T-helper 22 cell (primary cell): ENCODE measurements at places on chromosomes 16 and 17.
A peak's percentile ranks its signal among the peaks of the same experiment; 100 is the strongest.

DNA sequence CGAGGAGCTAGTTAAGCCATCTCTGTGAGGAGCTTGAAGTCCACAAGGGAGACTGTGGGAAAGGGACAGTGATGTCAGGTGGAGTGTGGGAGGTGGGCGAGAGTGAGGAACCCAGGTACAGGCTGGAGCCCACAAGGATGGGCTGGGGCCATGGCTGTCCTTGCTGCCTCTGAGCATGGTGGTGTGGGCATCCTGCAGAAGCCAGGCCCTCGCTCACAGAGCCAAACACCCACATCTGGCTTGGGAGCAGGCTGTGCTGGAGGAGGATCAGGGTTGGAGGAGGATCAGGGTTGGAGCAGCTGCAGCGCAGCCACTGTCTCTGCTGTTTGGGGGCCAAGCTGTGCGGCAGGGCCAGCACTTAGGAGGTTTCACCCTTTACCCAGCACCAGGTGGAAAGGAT is 58.2 kb upstream of the ENPP7 start:
- DNase-seq = no peak

DNA sequence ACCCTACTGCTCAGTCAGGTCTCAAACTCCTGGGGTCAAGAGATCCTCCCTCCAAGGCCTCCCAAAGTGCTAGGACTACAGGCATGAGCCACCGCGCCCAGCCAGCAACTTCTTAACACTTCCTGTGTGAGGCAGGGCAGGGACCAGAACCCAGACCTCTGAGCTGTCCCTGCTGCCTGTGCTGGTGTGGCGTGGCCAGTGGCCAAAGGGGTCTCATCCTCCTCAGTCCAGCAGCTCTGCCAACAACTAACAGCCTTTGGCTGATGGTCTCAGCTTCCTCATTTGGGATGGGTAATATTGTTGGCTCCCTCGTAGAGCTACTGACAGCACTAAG is 1.4 kb upstream of the LLGL1 start:
- DNase-seq = no peak

- no peak for DNase-seq
Observed at GRCh38 chr16:50989047-50989446, 162.0 kb downstream of the SALL1 start.

- no peak for DNase-seq
Observed at GRCh38 chr16:3022684-3023414, 893 bp downstream of the HCFC1R1 start.

GRCh38 chr17:4318186-4318585 is 48.3 kb downstream of the UBE2G1 start:
- DNase-seq = no peak

- DNase-seq = no peak
Observed at GRCh38 chr16:49442805-49443204, 69.2 kb downstream of the C16orf78 start.

GRCh38 chr16:86379505-86379846 is 130.9 kb upstream of the FOXF1 start:
- DNase-seq = no peak

DNA sequence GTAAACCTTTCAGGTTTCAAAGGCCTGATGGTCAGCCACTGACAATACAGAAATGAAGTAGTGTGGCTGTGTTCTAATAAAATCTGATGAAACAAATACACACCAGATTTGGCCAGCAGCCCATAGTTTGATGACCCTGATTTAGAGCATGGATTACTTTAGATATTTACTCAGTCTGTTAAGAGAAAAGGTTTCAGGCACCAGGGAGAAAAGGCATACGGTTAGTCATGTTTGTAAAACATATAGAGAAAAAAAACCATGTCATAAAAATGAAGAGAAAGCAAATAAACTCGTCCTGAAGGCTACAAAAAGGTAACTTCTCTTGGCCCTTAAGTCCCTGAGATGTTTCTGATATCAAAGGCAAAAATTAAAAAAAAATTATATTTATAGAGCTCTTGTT is 112.1 kb downstream of the ADAMTS18 start:
- DNase-seq = no peak

GRCh38 chr17:72150632-72151460 is 30.0 kb downstream of the SOX9 start:
- no peak for DNase-seq

DNA sequence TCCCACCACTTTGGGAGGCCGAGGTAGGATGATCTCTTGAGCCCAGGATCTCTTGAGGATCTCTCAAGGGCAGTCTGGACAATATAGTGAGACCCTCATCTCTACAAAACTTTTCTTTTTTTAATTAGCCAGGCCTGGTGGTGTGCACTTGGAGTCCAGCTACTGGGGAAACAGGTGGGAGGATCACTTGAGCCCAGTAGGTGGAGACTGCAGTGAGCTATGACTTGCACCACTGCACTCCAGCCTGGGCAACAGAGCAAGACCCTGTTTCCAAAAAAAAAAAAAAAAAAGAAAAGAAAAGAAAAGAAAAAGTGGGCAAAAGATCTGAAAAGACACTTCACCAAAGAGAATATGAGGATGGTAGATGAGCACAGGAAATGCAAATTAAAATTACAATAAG is 15.0 kb downstream of the RAB40B start:
- no peak for DNase-seq

DNA sequence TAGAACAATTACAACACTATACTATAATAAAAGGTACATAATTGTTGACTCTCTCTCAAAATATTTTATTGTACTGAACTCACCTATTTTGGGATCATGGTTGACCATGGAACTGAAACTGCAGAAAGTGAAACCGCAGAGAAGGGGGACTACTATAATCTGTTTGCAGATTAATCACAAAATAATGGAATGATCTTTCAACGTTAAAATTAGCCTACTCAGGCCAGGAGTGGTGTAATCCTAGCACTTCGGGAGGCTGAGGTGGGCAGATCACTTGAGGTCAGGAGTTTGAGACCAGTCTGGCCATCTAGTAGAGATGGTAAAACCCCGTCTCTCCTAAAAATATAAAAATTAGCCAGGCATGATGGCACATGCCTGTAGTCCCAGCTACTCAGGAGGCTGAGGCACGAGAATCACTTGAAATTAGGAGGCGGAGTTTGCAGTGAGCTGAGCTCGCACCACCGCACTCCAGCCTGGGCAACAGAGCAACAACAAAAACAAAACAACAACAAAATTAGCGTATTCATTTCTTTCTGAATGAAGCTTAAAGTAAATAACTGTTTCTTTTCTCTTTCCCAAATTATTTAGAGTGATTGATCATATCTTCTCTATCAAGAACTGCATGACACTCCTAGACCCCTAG is 45.6 kb downstream of the IKZF3 start:
- peak; percentile 29 for DNase-seq

- no peak for DNase-seq
Observed at GRCh38 chr16:66188917-66189725, 177.4 kb upstream of the CDH5 start.

DNA sequence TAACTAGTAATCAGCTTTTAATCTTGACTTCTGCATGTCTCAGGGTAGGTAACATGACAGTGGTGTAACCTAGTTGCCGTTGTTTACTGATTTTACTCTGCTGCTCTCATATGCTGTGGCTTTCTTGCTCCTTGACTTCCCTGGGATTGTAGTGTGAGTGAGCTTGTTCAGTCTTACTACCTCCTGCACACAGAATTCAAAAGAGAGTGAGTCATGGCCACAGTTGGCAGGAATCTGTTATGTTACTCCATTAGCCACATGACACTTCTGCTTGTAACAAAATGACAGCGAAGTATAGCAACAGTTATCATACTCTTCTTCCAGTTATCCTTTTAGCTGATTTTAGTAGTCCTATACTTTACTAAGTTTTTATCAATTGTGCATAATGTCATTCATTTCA is 18.8 kb downstream of the TNRC6A start:
- no peak for DNase-seq

- DNase-seq = no peak
Observed at GRCh38 chr17:8100111-8100510, 12.6 kb upstream of the ALOX12B start.

- DNase-seq = no peak
Observed at GRCh38 chr16:19888834-19889233, 4.2 kb upstream of the GPRC5B start.

DNA sequence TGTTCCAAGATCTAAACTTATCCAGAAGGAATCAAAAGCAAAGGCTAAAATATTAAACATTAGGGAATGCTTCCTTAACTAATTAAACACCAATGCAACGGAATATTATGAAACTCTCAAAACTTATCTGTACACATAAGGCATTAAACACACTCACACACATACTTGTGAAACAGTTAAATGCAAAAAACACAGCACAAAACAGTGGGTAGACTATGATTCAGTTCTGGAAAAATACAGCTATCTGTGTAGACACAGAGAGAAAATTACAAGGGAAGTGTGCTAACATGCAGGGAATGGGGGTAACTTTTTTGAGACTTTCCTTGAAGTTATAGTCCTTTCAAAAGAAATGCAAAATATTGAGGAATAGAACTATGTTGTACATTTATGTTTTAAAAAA is 36.7 kb upstream of the CCL1 start:
- DNase-seq = no peak
